ENCODE measurements at places on chromosomes 4 and X.

DNA sequence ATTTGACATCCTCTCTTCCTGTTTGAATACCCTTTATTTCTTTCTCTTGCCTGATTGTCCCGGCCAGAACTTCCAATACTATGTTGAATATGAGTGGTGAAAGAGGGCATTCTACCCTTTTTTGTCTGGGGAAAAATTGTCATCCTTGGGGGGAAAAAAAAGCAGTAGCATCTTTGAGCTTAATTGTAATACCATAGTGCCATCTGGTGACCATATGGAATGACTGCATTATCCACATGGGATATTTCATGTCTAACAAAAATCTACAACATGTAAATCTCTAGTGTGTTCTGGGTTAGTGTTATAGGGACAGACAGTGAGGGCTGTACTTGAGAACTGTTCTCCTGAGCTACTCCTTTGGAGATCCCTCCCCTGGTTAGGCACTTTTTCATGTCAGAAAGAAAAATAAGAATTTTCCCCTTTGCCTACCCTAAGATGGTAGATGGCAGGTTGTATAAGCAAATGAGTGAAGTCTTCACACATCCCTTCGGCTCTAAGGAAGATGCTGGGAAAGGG, 26.0 kb downstream of the CAPN6 start:
- DNase-seq = no peak

GRCh38 chrX:65586491-65586890, 51.9 kb upstream of the LAS1L start:
- DNase-seq = no peak

- DNase-seq = no peak
Observed at GRCh38 chr4:47342796-47343195, 120.7 kb downstream of the COMMD8 start.

DNA sequence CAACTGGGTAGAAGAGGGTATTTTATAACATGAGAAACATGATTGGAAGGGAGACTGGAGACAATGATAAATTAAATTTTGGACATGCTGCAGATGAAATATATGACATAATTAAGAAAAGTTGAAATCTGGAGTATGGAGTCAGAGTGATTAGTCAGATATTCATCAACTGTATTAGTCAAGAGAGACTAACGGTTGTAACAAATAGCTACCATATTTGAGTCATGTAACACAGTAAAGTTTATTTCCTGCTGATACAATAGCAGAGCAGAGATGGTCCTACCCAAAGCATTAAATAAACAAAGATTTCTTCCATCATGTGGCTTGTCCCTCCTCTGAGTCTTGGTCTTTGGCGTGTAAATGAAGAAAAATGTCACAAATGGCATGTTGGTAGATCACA, 321.3 kb downstream of the GALNTL6 start:
- DNase-seq = no peak

- DNase-seq = no peak
Observed at GRCh38 chrX:119410854-119411253, 11.7 kb downstream of the SLC25A43 start.

DNA sequence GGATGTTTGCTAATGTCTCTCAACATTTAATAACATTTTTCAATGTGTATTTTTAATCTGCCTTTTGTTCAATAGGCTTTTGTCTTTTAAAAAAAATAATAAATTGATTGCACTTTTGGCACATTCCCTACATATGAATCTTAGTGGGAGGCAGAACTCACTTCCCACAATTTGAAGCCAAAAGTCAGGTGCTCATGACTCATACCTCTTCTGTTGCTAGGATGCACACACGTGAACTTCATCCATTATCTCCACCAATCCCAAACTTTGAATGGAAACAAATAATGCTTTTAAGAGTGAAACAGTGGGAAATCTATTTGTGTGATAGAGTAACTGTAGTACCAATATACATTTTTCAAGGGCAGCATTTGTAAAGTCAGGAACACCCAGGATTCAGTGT, 260.5 kb downstream of the IQCM start:
- DNase-seq = no peak

DNA sequence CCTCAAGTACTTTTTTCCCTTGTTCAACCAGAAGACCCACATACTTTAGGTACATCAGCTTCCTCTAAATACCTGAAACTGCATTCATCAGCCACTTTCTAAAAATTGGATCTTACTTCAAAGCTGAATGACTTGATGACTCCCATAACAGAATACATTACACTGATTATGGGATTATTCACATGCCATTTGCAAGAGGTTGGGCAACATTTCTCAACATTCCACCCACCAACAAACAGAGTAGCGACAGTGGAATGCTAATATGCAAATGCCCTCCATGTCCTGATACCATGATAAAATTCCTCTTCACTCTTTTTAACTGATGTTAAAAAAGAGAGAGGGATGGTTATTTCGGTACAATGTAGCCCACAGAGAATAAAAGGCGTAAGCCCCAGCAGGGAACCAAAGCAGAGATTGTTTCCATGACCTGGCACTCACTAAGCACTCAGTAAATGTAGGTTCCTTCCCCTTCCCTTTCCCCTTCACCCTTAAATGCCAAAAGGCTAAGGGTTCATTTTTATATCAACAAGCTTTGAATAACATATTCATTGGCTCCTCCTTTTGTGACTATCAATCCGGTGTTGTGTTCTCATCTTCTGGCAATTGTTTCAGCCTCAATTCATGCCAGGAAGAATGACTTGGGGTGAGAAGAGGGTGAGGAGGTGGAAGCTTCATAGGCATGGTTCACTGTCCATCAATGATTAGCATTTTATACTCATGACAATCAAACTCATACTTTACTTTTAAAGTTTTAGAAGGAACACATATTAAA, 317.2 kb downstream of the DHX15 start:
- no peak for DNase-seq

GRCh38 chr4:170025523-170026252, 507 bp downstream of the MFAP3L start:
- no peak for DNase-seq

GRCh38 chrX:150476164-150476699, 92.2 kb upstream of the MTM1 start:
- DNase-seq = no peak

DNA sequence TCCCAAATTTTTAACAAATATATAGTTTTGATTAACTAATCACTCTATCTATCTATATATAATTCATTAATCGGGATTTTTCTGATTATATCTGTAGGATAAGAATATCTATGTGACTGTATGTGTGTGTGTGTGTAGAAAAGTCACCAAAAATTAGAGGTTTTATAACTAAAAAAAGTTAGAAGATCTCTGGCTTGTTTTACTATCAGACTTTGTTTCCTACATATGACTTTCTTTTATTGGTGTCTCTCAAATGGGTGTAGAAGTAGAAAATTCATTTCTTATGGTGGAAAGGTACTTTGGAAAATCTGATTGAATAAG, 26.7 kb upstream of the TMPRSS11D start:
- DNase-seq = no peak

DNA sequence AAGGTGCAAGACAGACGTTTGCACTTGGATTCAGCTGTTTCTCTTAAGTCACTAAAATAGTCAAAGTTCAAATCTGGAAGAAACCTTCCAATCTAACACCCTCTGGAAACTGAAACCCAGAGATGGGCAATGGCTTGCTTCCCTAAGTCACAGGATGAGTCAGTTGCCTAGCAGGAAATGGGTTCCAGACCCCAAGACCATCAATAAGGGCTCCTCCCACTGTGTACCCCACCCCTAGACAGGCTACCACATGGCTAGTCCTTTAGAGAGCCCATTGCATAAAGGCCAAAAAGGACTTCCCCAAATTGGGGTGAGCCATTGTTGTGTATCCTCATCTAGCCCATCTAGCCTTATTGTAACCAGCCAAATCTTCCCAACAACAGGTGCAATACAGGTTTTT, 216.2 kb downstream of the HS6ST2 start:
- DNase-seq = no peak

DNA sequence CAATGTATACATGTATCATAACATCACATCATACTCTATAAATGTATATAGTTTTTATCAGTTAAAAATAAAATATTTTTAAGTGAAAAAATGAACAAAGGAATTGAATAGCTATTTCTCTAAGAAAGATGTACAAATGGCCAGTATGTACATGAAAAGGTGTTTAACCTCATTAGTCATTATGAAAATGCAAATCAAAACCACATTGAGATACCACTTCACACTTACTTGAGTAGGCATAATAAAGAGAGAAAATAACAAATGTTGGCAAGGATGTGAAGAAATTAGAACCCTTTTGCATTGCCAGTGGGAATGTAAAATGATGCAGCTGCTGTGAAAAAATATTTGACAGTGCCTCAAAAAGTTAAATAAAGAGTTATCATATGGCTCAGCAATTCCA, 95.5 kb downstream of the IRS4 start:
- DNase-seq = no peak

- no peak for DNase-seq
Observed at GRCh38 chr4:24973404-24973746, 57.4 kb downstream of the LGI2 start.

GRCh38 chr4:186725469-186726425, 2.1 kb upstream of the FAT1 start:
- no peak for DNase-seq

DNA sequence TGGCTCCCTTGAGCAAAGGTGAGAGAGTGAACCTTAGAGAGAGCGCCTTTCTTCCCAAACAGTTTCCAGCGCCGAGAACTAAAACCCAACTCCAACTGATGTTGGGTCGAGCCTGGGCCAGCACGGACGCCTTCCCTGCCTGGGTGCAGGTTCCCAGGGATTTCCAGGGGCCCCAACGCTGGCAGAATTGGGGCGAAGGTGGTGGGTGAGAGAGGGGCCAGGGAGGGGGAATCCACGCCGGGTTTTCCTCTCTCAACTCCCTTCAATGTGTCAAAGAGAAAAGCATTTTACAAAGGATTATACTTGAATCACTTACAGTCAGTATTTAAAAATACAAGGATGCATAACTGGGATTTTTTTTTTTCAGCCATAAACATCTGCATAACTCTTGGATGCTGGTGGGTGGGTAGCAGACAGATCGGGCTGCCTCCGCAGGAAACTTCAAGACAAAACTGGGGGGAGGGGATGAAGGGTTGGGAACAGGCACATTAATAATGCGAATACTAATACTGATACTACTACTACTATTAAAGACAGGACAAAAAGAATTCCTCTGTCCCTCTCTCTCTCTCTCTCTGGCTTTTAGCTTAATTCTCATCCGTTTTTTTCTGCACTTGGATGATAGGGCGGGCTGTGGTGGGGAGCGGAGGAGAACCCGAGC, 1.3 kb upstream of the ARX start:
- DNase-seq = no peak

GRCh38 chr4:41077628-41078027, 136.7 kb downstream of the APBB2 start:
- DNase-seq = no peak

DNA sequence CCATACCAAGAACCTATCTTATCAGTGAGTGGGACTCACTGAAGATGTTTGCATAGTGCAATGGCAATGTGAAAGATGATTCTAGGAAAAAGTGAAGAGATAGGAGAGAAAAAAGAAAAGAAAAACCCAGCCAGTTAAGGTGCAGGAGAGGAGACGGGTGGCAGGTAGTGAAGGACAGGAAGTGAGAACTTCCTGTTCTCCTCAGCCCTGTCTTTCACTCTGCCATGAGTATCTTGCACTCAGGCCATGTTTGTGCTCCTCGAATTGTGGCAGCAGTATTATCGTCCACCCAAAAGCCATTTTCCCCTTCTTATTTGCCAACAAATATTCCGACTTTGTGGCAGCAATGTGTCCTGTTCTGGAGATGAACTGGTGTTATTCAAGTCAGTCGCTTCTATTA, 8.6 kb upstream of the ENPEP start:
- DNase-seq = no peak

GRCh38 chr4:5784960-5785611, 74.1 kb downstream of the EVC start:
- DNase-seq = no peak
